Body of pancreas (tissue), 4 donors: ENCODE measurements at places on chromosomes 1 and 21. TPM values are rescaled to one million over a fixed set of nuclear protein-coding genes. Genes with fewer than 3 reads are reported as not detected.

DNA sequence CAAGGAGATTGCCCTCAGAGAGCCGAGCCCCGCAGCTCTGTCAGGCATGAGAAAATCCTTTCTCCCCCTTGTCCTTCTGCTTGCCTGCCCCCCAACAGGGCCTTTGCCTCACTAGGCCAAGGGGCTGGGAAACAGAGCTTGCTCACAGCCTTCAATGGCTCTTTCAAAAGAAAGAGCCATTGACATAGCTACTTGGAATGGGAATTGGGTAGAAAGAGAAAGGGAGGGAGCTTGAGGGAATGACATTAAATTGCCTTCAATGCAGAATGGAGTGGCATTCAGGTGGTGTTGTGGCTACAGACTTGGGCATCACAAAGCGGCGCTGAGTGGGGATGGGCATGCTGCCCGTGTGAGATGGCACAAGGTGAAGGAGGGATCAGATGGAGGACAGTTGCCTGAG lies 13.2 kb downstream of the SYT11 start:
- DNase-seq = no peak

ICOSLG gene
- total RNA-seq = 1.6 TPM

GRCh38 chr1:78303620-78304019 lies 187.2 kb upstream of the PTGFR start:
- peak; percentile 39 for DNase-seq

FCER1G gene
- total RNA-seq = 27.0 TPM

DNA sequence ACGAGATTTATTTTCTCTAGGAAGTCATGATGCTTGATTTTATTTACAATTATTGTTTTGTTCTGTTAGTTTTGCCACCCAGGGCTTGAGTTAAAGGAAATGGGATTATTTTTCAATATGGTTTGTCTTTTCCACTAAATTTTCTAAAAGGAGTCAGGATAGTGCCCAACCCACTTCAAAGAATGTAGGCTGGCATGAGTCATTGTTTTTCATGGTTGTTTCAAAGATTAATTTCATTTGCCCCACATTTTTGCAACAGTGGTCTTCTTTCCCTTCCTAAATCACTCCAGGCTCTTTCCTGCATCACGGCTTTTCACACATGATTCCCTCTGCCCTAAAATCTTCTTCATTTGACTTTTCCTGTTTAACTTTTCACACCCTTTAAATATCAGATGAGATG lies 2.5 kb downstream of the SLAMF6 start:
- DNase-seq = no peak

DNA sequence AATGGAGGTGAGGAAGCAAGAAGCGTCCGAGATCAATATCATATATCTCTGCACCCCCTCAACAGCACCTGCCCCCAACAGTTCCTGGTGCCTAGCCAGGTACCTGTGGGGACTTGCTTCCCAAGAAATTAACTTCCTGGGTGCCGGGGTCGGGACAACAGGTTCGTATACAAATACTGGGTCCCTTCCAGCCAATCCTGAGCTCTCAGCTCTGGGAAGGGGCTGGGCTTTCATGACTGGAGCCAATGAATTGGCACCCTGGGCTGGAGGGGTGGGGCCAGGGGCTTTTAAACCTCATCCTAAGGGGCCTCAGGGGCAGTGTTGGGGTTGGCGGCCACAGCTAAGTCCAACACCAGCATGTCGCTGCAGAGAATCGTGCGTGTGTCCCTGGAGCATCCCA lies at the start of gene PADI3:
Gene PADI3 (plus strand): TSS at position 318 of the 400 bp plus-strand sequence. CDS start 40 bp downstream, at position 358.
- no peak for DNase-seq

GRCh38 chr1:159205225-159205624 lies 550 bp downstream of the ACKR1 start:
- no peak for DNase-seq

- no peak for DNase-seq
Measured at GRCh38 chr1:65059930-65060538, 88.0 kb upstream of the AK4 start.

GRCh38 chr21:27425172-27425571 lies 458.3 kb upstream of the ADAMTS5 start:
- DNase-seq = no peak

DNA sequence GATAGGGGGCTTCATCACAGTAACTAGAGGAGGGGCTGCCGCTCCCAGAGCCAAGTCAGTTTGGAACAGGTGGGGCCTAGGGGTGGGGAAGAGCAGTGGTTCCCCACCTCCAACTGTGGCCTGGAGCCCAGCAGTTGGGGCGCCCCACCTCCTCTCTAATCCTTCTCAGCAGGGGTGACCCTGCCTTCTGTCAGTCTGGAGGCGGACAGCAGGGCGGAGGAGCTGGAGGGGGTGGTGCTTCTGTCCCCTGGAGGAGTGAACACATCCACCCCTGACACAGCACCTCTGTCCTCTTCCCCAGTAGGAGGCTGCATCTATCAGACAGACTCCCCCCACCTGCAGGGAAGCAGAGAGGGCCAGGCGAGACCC lies 73.8 kb downstream of the MRPL37 start:
- DNase-seq = no peak

PGBD5 gene
- total RNA-seq = 4.3 TPM

SELP gene
- total RNA-seq = 2.9 TPM

DNA sequence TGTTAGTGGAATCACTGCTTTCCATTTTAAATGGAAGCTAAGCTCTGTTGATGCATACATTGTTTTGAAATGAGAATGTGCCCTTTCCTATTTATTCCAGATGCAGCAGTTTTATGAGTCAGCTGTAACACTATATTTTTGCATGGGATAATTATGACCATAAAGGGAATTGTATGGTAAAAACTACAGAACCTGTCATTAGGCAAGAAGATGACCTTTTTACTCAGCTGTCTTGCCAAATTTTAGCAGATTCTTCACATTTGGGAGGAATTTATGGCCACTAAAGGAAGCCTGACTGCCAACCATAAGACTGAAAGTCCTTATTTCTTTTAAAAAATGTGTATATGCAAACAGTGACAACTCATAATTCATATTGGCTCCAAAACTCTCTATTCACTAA lies 356.3 kb upstream of the PRMT6 start:
- no peak for DNase-seq

GRCh38 chr1:40694353-40694874 lies 2.9 kb downstream of the NFYC start:
- DNase-seq = no peak

DNA sequence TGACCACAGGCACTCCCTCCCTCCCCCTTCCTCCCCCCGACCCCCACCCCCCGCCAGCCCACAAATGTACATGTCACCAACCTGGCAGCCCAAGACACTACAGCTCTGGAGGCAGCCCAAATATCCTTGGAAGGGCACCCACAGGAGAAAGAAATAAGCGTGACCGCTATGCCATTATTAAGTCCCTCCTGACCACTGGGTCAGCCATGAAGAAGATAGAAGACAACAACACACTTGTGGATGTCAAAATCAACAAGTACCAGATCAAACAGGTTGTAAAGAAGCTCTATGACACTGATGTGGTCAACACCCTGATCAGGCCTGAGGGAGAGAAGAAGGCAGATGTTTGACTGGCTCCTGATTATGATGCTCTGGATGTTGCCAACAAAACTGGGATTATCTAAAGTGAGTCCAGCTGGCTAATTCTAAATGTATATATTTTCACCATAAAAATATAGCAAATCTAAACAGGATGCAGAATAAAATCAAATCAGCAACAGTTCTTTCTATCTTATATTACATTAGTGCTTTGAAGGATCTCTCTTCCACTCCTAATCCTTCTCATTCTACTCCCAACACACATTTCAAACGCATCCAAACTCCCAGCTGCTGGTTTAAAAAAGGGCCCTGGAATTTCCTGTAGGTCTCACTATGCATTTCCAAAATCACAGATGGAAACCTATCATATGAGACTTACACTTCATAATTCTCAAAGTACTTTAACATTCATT lies 77.4 kb upstream of the SLFNL1 start:
- DNase-seq = no peak

- no peak for DNase-seq
Measured at GRCh38 chr1:182598296-182598695, 5.9 kb downstream of the RGS16 start.

- DNase-seq = no peak
Measured at GRCh38 chr1:59215766-59216291, 81.1 kb upstream of the FGGY start.

RAB29 gene
- 11.2 TPM for total RNA-seq

FASLG gene
- not detected for total RNA-seq

ARHGAP29 gene
- total RNA-seq = 22.8 TPM

OR2L2 gene
- total RNA-seq = not detected

TTC22 gene
- 12.2 TPM for total RNA-seq

DNA sequence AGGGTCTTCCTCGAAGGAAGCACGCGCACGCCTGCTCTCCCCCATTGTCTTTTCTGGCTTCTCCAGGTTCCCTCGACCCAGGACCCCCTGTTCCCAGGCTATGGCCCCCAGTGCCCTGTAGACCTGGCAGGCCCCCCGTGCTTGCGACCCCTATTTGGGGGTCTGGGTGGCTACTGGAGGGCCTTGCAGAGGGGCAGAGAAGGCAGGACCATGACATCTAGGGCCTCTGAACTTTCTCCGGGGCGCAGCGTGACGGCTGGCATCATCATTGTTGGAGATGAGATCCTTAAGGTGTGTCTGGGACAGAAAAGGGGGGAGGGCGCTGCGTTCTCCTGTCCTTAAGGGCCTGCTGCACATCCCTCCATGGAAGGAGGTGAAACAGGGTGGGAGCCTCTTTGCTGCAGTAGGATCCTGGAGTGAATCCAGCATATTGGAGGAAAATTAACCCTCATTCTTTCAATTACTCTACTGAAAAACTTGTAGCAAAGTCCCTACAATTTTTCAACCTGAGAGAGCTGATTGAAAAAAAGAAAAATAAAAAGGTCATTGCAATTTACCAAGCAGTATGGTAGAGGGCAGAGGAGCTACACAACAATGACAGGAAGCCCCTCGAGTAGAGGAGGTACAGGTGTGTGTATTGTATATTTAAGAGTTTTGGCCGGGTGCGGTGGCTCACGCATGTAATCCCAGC lies 777 bp downstream of the FLAD1 start:
- DNase-seq = no peak

- no peak for DNase-seq
Measured at GRCh38 chr1:17798011-17798410, 42.9 kb downstream of the ACTL8 start.

DNA sequence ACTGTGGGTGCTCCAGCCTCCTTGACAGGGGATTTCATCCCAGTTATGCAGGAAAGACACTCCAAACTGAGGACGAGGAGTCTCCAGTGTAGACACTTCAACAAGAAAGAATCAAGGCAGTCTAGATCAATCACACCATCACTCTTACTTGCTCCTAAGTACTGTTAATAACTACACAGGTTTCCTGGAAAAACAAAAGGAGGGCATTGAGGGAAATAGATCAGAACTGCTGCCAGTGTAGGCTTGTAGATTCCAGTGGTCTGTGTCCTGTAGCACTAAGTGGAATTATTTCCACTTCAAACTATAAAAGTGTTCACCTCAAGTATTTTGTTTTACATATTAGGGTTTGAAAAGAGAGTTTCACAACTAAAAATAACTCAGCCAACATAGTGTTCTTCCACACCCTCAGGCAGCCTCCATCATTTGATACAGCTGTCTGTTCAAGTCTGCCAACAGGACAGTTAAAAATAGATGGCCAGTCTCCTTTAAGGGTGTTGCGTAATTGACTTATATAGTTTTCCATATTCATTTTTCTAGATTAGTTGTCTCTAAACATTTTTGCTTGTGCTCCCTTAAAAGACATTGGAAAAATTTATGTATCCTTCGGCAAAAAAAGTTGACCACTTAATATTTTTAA lies 32.0 kb upstream of the AGL start:
- no peak for DNase-seq

GRCh38 chr1:16250524-16251251 lies 13.7 kb upstream of the CPLANE2 start:
- no peak for DNase-seq

DNA sequence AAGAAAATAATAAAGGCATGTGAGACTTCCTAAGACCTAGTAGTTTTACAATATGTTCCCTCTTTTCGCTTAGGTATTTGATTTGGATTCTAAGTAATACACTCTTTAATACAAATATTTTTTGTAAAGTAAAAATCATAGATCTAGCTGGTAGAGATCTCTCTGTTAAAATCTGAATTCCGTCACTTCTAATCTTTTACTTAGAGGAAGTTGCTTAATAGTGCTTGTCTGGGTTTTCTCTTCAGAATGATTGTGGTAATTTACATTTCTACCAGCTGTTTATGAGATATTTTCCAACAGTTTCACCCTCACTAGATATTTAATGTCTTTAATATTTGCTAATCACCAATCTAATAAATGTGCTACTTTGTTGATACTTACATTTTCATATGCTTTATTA lies 23.3 kb downstream of the RBM11 start:
- no peak for DNase-seq

DNA sequence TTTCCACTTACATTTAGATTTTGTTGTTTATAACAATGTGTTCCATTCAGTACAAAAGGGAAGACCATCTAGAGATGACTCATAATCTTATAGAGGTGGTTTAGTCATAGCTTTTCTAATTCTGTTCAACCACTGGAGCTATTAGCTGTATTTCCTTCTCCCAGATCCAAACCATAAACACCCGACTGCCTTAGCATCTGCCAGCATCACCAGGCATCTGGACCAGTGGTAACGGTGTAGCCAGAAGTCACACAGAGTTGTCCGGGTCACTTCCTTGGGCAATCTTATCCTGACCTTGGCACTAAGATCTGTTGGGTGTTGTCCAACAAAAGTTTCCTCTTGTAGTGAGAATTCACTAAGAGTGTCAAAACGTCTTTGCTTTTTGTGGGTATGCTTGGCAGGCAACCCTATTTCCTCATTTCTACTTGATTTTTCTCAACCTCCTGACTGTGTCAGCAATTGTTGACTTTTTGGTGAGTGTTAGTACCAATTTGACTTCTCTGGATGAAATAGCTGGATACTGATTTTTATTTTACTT lies 372.1 kb upstream of the B3GALT2 start:
- DNase-seq = peak; percentile 52

KLHDC8A gene
- 8.6 TPM for total RNA-seq

DNA sequence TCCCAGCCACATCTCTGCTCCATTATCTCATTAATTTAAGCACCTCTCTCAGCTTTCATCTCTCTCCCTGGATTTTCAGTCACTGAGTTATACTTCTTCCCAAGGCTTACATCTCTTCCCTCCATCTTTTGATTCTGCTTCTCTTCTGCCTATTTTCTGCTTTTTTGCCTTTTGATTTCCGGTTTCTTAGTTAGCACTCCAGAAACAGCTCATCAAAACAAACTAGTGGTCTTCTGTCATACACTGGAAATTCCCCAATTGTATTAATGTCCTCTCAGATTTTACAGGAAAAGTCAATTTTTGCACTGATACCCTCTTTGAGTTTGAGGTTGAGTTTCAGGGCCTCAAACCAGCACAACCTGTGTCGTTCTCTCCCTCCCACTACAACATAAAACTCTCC lies 1.5 kb downstream of the LCE3E start:
- no peak for DNase-seq

SYCP1 gene
- not detected for total RNA-seq
